ENCODE measurements at places on chromosomes 16 and 17. TPM values are rescaled to one million over a fixed set of nuclear protein-coding genes. Genes with fewer than 3 reads are reported as not detected.

GRCh38 chr16:80300456-80300855 is 240.3 kb upstream of the DYNLRB2 start:
- no peak for DNase-seq

GRCh38 chr17:13646411-13646810 is 44.7 kb upstream of the HS3ST3A1 start:
- no peak for DNase-seq

GRCh38 chr16:815861-816260 is 15.3 kb upstream of the GNG13 start:
- no peak for DNase-seq

DNA sequence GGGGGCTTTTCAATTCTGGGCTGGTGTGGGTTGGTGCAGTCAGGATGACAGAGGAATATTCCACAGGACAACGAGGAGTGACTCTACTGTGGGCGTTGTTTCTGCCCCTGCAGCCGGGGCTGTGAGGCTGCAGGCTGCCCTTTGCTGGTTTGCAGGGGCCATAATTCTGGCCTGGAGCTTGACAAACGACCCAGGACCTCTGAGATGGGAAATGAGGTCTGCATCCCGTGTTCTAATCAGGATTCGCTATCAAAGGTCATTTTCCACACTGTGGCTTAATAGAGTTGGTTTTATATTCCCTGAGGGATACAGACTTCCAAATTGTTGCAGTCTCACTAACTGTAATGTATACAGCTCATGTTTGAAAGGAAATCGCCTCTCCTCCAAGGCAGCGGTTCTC is 180.9 kb downstream of the RPTOR start:
- no peak for DNase-seq

The PRSS8 gene
- total RNA-seq: 47.3 TPM

The TBC1D3L gene
- 16.6 TPM for total RNA-seq

The LRRC46 gene
- not detected for total RNA-seq

Measured in esophagus squamous epithelium (tissue), 5 donors.